Fibroblast of skin of left quadriceps (primary cell): ENCODE measurements at places on chromosomes 7 and 10.
A peak's percentile ranks its signal among the peaks of the same experiment; 100 is the strongest.

- peak; percentile 87 for DNase-seq
Observed at GRCh38 chr7:28984631-28985030, 26.5 kb upstream of the TRIL start.

DNA sequence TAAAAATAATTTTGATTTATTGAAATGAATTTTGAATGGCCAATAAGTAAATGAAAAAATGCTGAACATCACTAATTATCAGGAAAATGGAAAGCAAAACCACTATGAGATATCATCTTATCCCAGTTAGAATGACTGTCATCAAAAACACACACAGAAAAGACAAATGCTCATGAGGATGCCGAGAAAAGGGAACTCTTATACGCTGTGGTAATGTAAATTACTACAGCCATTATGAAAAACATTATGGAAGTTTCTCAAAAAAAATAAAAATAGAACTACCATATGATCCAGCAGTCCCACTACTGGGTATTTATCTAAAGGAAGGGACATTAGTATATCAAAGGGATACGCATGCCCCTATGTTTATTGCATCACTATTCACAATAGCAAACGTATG lies 15.8 kb downstream of the SCIN start:
- no peak for DNase-seq

- no peak for DNase-seq
Observed at GRCh38 chr10:106267591-106267990, 896.9 kb downstream of the SORCS1 start.

- DNase-seq = no peak
Observed at GRCh38 chr10:117778241-117778640, 235.7 kb downstream of the EMX2 start.

GRCh38 chr7:1060315-1061072 lies 16.1 kb downstream of the GPR146 start:
- DNase-seq = no peak

- no peak for DNase-seq
Observed at GRCh38 chr7:6291531-6291930, 19.1 kb upstream of the CYTH3 start.
